Activated CD4-positive, alpha-beta T cell treated with anti-CD3 and anti-CD28 coated beads, Interleukin-2, amount 50 U/mL, for 1 hour (primary cell): ENCODE measurements at places on chromosomes 4 and X.

DNA sequence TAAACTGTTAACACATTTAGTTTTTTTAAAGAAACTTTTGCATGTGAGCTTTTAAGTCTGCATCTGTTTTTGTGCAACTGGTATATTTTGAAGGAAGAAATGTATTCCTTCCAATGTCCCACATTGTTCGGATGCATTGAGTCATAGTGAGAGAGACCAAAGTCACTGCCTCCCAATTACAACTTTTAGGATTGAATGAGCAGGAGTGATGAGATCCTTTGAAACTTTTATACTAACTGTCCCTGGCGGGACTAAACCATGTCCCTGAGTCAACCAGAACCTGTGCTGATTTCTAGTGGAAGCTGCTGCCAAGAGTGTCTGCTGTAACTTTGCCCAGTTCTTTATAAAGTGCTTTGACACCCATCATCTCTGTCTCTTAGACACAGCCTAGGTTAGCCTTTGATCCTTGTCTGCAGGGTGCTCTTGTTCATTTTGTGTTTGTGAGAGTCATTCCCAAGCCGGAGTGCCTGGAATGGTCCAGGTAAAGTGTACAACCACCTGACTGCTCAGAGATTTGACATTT is 122.7 kb downstream of the ZNF518B start:
- DNase-seq = no peak

GRCh38 chrX:69189576-69190371 is 24.5 kb upstream of the PJA1 start:
- no peak for DNase-seq

DNA sequence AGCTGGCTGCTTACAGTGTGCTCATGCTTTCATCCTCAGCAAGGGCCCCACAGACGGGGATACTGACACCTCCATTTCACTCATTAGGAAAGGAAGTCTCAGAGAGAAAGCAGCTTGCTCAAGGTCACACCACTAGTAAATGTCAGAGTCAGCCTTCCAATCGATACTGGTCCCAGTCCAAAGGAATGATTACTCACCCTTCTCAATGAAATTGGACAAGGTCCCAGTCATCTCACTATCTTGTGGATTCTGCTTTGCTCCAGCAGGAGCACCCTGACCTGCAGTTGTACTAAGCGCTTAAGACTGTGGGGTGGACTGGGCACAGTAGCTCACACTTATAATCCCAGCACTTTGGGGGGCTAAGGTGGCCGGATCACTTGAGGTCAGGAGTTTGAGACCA is 132.2 kb upstream of the SLC34A2 start:
- no peak for DNase-seq

- DNase-seq = peak; percentile 49
These were observed 27.1 kb downstream of the CFAP299 start for GRCh38 chr4:80362578-80363181.

DNA sequence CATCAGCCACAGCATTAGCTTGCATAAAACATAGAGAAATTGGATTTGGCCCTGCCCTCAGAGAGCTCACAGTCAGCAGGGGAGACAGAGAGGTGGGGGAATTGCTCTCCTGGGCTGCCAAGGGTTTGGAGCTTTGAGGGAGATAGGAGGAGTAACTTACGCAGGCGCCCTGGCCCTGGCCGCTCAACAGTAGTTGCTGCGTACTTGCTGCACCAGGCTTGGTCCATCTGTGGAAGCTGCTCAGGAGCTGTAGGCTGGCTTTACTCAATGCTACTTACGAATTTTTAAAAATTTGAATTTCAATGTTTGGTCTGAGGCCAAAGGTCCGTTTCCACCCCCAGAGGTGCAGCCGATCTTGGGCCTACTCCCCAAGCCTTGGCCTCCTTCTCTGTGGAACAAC is 83.3 kb downstream of the CPZ start:
- no peak for DNase-seq

- DNase-seq = no peak
These were observed 20.4 kb upstream of the DCHS2 start for GRCh38 chr4:154511981-154512380.

- no peak for DNase-seq
These were observed 13.6 kb upstream of the SEPTIN6 start for GRCh38 chrX:119706616-119707015.

GRCh38 chrX:111123606-111124179 is 27.7 kb downstream of the PAK3 start:
- no peak for DNase-seq
